Mononuclear cell (primary cell): ENCODE measurements at places on chromosomes 16 and 17. TPM values are rescaled to one million over a fixed set of nuclear protein-coding genes. Genes with fewer than 3 reads are reported as not detected.

CCL8 gene
- not detected for total RNA-seq

RTN4RL1 gene
- not detected for total RNA-seq

CA10 gene
- 0.10 TPM for total RNA-seq

OTOP3 gene
- not detected for total RNA-seq

HEATR9 gene
- total RNA-seq: 0.63 TPM

C17orf100 gene
- 0.63 TPM for total RNA-seq
